ENCODE measurements at places on chromosomes 12 and 14.

DNA sequence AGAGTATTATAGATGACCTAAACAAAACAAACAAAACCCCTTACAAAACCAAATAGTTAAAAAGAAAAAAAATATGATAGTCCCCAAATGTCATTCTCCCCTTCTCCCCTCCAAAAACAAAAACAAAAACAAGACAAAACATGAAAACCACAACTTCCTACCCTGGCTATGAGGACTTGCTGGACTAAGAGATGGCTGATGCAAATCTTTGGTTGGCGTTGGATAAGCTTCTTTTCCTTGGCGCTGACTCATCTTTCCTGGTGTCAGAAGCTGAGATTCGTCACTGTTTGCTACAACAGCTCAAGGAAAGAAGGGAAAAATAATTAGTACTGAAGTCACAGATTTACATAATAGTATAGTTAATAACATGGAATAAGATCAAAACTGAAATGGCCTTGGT lies 102.5 kb upstream of the BBS10 start:
- DNase-seq: no peak

GRCh38 chr14:62667421-62667914 lies 377.8 kb downstream of the KCNH5 start:
- DNase-seq: peak; percentile 78

DNA sequence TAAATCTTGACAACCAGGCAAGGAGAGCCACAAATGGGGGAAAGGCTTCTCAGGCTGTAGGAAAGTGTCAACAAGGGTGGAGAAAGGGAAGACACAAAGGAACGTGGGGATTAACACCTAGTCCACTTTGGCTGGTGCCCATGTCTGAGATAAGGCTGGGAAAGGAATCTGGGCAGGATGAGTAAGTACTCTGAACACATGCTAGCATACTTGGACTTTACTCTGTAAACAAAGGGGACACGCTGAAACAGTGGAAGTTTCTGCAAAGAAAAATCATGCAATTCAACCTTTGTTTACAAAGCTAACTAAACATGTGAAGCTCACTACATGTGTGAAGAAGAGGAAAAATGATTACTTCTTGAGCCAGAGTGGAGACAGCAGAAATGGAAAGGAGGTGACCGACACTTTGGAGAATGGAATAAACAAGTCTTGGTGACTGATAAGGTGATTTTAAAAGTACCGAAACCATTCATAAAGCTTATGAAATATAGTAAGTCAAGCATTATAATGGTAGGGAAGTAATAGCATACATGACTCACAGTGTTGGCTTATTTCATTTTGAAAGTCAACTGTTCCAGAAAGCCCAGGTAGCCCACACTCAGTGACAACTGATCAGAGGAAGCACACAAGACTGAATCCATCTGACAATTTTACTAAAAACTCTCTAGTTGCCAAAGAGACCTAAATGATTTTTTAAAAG lies 13.2 kb downstream of the CPNE8 start:
- no peak for DNase-seq

- no peak for DNase-seq
Observed at GRCh38 chr12:130120012-130120805, 42.1 kb upstream of the FZD10 start.

DNA sequence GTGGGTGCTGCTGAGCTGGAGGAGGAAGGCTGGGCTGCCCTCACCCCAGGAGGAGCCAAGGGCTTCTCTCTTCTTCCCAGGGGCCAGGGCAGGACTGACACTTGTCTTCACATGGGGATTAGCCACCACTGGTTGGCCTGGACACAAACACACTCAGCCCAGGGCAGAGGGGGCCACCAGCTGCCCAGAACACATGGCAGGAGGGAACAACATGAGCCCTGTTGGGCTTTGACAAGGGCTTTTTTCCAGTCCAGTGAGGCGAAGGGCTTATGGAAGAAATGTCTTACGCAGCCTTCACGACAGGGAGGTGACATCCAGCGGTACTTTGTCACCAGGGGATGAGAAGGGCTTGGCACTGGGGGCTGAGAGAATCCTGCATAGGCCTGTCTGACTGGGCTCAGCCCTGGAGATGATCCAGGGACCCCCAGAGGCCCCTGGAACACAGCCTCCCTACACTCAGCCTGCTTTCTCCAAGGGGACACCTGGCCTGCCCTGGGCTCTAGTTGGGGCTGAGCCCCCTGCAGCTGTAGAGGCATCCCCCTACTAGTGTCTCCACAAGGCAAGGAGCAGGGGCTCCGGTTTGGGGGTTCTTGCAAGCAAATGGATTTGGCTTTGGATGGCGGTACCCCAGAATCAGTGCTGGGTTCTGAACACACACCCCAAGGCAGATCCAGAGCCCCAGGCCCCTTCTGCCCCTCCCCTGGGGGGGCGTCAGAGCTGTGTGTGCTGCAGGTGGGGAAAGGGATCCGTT lies 18.9 kb downstream of the ARL6IP4 start:
- no peak for DNase-seq

- DNase-seq: no peak
Observed at GRCh38 chr12:117134059-117134458, 34.8 kb upstream of the TESC start.
